ENCODE measurements at places on chromosomes 11 and 22. TPM values are rescaled to one million over a fixed set of nuclear protein-coding genes. Genes with fewer than 3 reads are reported as not detected.

GRCh38 chr11:8961401-8961800, 2.8 kb downstream of the TMEM9B start:
- H3K4me1 ChIP-seq = peaks cover 46% of the 10 kb centered on the region
- no peaks in the 10 kb centered on the region for H3K27me3 ChIP-seq
- H3K36me3 ChIP-seq = peaks cover 10% of the 10 kb centered on the region
- H3K4me3 ChIP-seq = no peak overlapping the region
- no peak for DNase-seq

DNA sequence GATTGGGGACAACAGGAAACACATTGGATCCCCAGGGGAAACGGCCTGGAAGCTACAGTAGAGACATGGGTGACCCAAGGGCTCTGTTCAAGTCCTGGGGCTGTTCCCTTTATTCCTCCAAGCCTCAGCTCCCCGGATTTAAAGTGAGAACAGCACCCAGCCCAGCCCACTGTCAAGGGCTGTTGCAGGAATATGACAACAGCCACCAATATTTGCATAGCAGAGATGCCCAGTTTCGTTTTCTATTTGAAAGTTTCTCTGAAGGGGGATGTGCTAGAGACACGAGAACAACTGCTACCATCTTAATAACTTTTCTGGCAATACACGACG, 81.1 kb upstream of the WNT7B start:
- DNase-seq = peak; percentile 72
- H3K4me1 ChIP-seq = peaks cover 16% of the 10 kb centered on the region
- peak overlapping the region; percentile 89 for H3K27ac ChIP-seq

- H3K4me3 ChIP-seq = no peak overlapping the region
- H3K27ac ChIP-seq = no peak overlapping the region
- H3K4me1 ChIP-seq = peaks cover 7% of the 10 kb centered on the region
- H3K27me3 ChIP-seq = no peaks in the 10 kb centered on the region
These were observed 37.4 kb downstream of the PAK1 start for GRCh38 chr11:77436506-77436905.

DNA sequence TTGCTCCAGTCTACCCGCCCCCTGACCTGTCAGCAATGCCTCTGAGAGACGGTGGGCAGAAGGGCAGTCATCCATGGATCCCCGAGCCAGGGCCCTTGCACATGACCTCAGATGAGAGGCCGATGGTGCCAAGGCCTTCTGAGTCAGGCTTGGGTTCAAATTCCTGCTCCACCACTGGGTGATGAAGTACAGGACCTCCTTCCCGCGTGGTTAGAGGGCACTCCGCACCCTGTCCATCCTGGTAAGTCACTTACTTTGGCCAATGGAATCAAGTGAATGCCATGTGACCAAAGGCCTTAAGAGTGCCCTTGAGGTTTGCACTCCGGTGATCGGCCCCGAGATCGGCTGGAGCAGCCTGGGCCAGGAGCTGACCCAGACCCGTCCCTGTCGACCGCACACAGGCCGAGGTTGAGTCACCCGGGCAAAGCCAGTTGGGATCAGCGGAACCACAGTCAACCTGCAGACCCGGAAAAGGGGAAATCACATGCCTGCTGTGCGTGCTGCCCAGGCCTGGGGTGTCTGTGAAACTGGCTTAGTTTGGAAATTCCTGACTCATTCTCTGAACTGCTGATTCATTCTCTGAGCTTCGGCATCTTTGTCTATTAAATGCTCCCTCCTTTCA, 48.9 kb downstream of the RTL6 start:
- no peak overlapping the region for H3K27ac ChIP-seq
- H3K4me1 ChIP-seq = no peaks in the 10 kb centered on the region
- H3K27me3 ChIP-seq = no peaks in the 10 kb centered on the region
- H3K4me3 ChIP-seq = no peak overlapping the region

- H3K27me3 ChIP-seq = no peaks in the 10 kb centered on the region
- DNase-seq = no peak
These were observed 51.9 kb downstream of the RBX1 start for GRCh38 chr22:41003066-41003465.

DNA sequence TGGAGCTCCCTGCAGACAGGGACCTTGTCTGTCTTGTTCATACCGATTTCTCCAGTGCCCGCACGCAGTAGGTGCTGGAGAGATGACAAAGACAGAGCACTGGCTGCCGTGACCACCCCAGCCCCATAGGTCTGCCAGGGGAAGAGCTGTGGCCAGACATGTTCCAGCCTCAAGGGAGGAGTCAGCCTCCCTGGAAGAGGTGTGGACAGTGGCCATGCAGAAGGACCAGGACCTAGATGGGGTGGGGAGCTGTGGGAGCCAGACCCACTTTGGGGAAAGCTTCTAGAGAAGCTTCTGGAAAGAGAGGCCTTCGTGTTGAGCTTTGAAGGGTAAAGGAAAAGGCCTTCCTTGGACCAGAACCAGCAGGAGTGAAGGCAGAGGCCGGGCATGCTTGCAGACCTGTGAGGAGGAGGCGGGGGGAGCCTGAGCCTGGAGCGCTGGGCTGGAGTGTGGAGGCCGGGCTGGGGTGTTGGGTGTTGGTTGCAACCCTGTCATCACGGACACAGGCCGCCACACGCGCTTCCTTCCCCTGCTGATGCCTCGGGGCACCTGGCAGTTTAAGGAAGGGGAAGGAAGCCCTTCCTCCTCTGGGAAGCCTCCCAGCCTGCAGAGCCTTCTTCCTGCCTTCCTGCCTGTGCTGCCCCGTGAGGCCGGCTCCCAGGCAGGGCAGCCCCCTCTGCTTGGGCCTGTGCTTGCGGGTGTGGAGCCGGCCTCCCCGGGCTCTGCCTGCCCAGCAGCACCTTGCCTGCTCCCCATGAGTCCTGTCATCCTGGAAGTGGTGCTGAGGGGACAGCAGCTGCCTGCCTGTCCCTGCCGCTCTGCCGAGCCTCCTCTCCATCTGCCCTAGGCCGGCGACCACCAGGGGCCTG, 12.3 kb downstream of the RELT start:
- peaks cover 79% of the 10 kb centered on the region for H3K4me1 ChIP-seq
- no peak for DNase-seq
- no peaks in the 10 kb centered on the region for H3K27me3 ChIP-seq
- peak overlapping the region; percentile 56 for H3K4me3 ChIP-seq

The KCNJ11 gene
- polyA plus RNA-seq = 0.49 TPM

The PGA3 gene
- polyA plus RNA-seq = not detected

The UPB1 gene
- polyA plus RNA-seq = 0.08 TPM

The NPAS4 gene
- polyA plus RNA-seq = not detected
